GM04503 (cell line): ENCODE measurements at places on chromosomes 12 and 14.
A peak's percentile ranks its signal among the peaks of the same experiment; 100 is the strongest.

DNA sequence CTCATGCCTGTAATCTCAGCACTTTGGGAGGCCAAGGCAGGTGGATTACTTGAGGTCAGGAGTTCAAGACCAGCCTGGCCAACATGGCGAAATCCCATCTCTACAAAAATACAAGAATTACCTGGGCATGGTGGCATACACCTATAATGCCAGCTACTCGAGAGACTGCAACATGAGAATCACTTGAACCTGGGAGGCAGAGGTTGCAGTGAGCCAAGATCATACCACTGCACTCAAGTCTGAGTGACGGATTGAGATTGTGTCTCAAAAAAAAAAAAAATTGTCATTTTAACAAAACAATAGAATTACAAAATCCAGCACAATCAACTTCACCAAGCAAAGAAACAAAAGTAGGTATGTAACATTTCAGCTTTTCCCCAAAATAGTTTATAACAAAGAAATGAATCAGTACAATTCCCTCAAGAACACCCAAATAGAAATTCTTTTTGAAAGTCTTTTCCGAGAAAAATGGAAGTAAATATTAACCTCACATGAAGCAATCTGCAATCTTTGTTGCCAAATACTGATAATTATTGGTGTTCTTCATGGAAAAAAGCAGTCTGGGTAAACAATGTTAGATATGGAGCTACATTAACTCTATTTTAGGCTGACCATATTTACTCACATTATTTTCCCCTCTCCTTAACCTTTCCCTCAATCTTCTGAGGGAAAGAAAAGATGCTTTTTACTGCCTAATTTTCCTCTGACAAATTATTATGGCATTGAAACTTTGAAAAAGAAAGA lies 165.9 kb upstream of the ATF7IP start:
- no peak for DNase-seq

- no peak for DNase-seq
These were observed at the start of gene ZBTB39 for GRCh38 chr12:57005980-57006808. TSS of gene ZBTB39 (minus strand) at chr12:57006546. CDS start at chr12:57004917, 1,629 bp downstream.

DNA sequence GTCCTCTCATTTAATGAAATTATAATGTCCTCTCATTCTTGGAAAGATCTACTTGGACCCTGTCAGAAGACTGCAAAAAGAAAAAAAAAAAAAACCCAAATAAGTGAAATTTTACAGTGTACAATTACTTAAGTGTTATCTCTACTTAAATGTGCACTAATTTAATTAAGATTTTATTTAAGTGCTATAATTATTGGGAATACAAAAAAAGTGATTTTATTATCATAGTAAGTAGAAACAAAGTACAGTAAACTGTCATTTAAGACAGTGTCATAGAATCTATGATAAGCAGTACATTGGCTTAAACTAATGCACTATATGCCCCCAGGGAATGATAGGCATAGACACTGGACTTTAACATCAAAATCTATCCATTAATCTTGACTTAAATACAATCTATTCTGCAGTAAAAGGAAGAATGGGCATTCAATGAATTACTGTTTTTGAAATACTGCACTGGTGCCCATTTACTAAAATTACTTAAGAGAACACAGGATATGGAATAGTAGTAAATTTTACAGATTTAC lies 23.3 kb downstream of the INSM2 start:
- no peak for DNase-seq

DNA sequence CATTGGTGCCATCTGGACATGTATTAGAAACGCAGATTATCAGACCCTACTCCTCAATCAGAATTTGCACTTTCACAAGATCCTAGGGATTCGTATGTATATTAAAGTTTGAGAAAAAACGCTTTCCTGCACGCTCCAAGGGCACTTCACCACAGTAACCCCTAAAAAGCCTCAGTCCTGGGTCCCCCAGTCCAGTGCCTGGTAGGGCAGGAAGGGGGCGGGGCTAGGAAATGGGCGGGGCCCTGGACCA lies 369 bp downstream of the DEPDC4 start:
- DNase-seq, result no peak

GRCh38 chr14:36511981-36512584 lies 7.9 kb downstream of the NKX2-1 start:
- DNase-seq, result no peak

DNA sequence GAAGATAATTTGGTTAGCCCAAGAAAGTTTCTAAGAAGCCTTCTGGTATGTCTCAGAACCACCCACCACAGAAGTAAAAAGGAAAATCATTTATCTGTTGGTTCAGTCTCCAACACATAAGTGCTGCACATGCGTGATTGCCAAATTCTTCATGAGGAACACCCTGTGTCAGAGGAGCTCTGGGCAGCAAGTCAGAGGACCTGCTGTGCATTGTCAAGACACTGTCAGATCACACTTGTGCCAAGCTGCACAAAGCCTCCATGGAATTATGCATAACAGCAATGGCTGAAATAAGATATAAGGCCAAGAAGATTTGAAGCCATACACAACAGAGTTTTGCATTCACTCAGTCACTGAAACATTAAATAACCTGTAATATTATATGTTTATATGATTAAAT lies 1304.7 kb upstream of the FLRT2 start:
- no peak for DNase-seq

DNA sequence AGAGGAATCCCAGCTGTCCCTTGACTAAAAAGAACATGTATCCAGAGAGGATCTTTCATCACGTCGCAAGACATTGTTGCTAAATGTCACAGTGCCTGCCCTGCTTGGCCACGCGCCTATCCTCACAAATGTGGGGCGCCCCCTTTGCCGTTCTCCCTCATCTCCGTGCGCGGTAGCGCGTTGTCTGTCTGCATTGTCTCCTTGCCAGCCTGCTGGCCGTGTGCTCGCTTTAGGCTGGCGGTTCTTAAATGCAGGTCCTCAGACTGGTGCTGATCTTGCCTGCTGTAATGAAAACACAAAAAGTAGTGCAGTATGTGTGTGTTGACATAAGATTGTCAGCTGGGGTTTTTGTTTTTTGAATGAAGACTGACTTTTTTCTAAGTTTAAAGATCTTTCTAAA lies 198.2 kb upstream of the RGS6 start:
- no peak for DNase-seq

GRCh38 chr14:20415782-20416206 lies 2.5 kb upstream of the TEP1 start:
- no peak for DNase-seq

DNA sequence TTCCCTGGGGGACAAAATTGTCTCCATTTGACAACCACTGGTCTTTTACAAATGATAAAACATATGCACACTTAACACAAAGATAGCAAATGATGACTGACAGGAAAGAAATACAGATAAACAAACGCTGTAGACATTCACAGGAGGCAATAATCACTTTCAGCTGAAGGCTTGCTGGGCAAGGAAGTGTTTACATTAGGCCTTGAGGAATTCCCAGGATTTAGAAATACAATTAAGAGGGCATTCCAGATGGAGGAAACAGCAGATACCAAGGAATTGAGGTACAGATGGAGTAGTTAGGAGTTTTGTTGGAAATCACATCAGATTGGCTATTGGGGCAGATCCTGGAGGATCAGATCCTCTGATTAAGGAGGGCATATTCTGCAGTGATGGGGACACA lies 93.9 kb downstream of the DYRK2 start:
- no peak for DNase-seq

- no peak for DNase-seq
These were observed 11.3 kb downstream of the CFAP54 start for GRCh38 chr12:96500693-96501092.

GRCh38 chr14:68680541-68681051 lies 112.3 kb downstream of the ZFP36L1 start:
- no peak for DNase-seq

DNA sequence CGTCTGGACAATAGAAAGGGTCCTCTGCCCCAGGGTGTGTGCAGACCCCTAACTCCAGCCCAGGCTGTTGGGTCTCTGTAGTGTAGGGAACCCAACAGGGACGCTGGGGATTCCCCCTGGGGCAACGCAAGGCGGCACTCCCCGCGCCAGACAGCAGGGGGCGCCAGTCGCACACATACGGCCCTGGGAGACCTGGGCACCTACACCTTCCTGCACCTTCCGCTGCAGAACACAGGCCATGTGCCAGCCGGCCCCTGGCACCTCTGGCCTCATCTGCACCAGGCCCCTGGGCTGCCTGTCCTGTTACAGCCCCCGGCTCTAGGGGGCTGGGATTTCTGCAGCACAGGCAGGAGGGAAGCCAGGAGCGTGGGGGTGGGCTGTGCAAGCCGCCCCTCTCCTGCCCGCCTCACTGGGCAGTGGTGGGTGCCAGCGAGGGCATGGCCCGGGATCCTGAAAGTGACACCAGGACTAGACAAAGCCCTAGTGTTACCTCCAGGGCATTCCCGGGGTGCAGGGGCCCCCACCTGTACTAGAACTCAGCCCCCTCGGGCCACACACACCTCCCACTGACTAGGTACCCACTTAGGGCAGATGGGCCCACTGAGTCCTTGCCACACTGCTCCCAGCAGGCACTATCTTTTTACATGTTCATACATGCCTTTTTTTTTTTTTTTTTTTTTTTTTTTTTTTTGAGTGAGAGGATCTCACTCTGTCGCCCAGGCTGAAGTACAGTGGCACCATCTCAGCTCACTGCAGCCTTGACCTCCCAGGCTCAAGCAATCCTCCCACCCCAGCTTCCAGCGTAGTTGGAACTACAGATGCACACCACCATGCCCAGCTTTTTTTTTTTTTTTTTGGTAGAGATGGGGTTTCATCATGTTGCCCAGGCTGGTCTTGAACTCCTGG lies 37.5 kb downstream of the CCNK start:
- no peak for DNase-seq

- DNase-seq, result no peak
These were observed 88.4 kb downstream of the SLC2A13 start for GRCh38 chr12:40017488-40017887.

DNA sequence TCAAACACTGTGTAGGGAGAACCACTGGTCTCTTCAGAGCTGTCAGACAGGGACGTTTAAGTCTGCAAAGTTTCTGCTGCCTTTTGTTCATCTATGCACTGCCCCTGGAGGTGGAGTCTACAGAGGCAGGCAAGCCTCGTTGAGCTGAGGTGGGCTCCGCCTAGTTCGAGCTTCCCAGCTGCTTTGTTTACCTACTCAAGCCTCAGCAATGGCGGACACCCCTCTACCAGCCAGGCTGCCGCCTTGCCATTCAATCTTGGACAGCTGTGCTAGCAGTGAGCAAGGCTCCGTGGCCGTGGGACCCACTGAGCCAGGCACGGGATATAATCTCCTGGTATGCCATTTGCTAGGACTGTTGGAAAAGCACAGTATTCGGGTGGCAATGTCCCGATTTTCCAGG lies 24.6 kb upstream of the YBX3 start:
- no peak for DNase-seq

- no peak for DNase-seq
These were observed 334.7 kb downstream of the DPF3 start for GRCh38 chr14:72559202-72559601.

DNA sequence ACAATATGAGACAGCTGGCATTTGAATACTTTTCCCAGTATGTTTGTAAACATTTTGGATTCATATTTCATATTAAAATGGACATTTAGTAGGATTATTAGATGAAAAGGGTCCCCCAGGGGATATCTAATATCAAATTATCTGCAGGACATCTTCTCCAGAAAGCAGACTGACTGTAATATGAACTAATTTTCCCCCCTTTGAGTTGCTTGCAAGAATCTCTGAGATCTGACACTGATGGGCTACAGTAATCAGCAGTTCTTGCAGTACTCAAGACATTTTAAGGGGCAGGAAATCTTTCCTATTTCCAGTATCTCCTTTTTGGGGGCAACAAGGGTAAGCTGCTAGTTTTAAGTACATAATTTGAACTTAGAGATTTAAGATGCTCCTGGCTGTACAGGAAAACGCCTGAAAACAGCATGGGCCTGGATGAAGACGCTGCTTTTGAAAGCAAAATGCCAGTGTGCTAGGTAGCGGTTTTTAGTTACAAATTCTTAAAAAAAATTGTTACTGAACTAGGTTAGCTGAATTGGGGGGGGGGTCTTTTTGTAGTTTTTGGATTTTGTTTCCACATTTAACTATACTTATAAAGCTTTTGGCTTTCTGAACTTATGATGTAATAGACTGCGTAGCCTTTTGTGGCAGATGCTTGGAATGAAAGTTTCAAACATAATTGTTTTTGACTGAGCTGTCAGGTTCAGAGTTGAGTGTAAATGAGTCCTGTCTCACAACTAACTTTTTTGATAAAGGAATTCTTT lies 2.2 kb downstream of the FRMD6 start:
- no peak for DNase-seq

DNA sequence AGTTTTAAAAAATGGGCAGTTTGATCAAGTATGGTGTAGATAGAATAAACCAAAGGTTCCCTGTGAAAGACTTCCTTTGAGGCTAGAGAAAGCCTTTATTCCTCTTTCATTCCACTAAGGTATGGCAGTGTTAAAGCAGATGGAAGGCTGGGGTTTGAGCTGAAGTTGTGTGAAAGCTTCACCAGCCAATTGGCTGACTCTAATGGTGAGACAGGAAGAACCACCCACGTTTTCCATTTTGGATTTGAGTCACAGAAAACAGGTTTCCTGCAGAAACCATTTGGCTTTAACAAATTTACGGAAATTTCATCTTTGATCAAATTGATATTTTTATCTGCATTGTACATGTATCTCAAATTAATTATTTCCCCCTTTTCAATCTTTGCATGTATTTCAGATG lies 455.0 kb downstream of the PCNX1 start:
- no peak for DNase-seq

GRCh38 chr14:80996049-80996901 lies 40.9 kb downstream of the TSHR start:
- peak; percentile 48 for DNase-seq

GRCh38 chr14:76272774-76273173 lies 103.2 kb upstream of the ESRRB start:
- no peak for DNase-seq

GRCh38 chr12:98856897-98857540 lies 211.9 kb downstream of the APAF1 start:
- no peak for DNase-seq

DNA sequence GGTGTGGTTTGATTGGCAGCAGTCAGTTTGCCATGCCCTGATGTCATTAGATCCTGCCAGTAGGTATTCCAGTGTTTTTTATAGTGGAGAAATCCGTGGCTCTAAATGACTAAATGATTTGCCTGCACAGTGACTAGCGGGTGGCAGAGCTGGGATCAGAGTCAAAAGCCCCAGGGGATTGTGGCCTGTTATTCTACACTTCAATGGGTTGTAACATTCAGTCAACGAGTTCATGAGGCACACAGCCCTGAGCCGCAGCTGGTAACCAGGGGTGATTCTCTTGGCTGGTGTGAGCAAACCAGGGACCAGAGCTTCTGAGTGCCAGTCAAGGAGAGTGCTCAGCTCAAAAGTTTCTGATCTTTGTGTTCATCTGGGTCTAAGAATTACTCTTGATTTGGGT lies 1.8 kb downstream of the MYH6 start:
- no peak for DNase-seq
